ENCODE measurements at places on chromosomes 2 and 18.
A peak's percentile ranks its signal among the peaks of the same experiment; 100 is the strongest.

DNA sequence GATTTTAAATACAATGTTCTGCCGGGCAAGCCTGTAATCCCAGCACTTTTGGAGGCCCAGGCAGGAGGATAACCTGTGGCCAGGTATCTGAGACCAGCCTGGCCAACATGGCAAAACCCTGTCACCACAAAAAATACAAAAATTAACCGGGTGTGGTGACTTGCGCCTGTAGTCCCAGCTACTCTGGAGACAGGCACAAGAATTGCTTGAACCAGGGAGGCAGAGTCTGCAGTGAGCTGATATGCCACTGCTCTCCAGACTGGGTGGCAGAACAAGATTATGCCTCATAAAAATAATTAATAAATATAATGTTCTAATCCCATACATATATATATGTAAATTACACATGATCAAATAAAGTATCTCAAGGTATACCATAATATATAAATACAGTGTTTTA, 119.3 kb downstream of the C2orf74 start:
- DNase-seq = no peak

DNA sequence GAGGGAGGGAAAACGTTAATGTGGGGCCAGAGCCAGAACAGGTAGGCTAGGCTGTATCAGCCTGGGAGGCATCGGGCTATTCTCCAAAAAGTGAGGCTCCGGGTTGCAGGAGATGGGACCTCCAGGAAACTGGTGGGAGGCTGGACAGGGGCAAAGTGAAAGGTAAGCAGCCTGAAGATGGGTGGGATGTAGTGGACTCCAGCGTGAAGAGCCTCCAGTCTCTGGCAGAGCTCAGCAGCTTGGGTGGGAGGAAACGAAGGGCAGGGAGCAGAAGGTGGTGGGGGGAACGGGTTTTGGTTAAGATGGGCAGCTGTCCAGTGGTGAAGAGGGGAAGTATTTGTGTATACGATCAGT, 3.1 kb upstream of the EMX1 start:
- no peak for DNase-seq

DNA sequence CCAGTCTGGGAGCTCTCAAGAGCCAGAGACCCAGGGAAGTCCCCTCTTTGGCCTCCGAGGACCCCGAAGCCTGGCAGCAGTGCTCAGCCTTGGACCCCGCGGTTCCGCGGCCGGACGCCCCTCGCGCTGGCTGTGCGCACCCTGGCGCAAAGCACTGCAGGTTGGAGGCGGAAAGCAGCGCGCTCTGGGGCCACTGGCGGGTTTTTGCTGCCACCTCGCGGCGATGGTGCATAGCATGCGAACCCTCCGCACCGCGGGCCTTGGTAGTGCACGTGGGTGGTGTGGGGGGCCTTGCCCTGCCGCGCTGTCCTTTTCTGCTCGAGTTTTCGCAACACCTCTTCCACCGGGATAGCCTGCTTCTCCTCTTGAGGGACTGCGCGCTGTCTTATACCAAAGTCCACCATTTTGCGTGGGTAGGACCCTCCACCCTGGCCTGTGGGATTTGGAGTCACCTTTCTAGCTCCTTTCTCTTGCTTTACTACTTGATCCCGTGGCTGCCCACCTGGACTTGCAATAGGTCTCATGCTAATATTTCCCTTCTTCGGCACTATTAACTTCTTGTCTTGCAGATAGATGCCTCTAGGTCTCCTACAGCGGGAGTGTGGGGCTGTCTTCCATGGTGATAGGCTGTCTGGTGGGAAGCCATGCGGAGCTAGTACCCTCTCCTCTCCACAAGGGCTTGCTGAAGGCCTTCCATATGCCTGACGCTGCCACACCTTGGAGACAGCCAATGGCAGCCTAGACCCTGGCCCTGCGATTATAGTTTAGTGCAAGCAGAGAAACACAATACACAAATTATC, 14.3 kb downstream of the SIX3 start:
- peak; percentile 76 for DNase-seq

- DNase-seq = peak; percentile 56
Observed at GRCh38 chr2:133871545-133872209, 303.4 kb upstream of the NCKAP5 start.

Measured in PC-3 (cell line).